Right kidney (tissue), 9 donors: ENCODE measurements at places on chromosomes 11 and 22.

GRCh38 chr11:130536106-130537040, 87.9 kb downstream of the ADAMTS15 start:
- DNase-seq: no peak

DNA sequence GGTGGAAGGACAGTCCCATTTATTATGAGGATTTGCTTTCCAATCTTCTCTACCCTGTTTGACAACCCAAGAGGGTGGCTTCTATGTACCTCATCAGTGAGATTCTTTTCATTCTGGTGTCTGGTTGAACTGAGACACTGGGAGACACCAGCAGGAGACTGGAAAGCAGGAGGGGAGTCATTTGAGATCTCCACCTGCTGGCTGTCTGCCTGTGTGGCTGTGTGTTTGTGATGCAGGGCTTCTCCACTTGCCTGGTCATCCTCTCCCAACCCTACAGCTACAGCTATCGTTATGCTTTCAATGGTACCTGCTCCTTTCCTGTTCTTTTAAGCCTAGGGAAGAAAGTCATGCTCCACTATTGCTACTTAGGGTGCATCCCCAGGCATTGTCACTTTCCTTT, 48.6 kb downstream of the MRGPRX1 start:
- DNase-seq: no peak

DNA sequence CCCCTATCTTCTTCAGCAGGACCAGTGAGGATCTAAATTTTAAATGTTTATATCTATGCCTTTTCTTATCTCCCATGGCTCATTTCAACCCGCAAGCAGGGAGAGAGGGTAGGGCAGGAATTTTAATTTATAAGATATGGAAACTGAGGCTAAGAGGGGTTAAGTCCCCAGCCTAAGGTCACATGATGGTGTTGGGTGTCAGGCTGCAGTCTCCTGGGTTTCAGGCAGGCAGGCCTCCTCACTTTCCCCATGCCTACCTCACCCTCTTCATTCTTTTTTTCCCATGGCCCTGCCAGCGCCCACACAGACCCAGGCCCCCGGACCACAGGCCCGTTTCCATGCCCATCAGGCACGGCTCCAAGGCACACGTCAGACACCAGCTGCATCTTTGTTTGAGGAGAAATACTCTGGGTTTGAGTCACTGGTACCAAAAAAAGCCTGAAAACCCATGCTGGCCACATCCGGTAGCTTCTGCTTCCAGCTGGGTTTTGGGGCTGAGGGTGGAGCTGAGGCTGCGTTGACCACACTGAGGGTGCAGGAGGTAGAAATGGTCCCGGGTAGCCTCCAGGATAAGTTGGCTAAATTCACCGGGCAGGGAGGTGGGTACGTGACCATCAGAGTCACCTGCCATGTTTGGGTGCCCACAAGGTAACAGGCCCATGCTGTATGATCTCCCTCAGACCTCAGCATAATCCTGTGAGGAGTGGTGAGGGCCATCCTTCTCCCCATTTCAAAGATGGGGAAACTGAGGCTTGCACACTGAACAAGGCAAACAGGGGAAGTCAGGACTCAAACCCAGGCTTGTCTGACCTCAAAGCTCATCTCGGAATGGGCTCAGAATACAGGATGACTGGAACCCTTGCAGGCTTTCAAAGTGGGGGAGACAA, 7.5 kb downstream of the CRYBB1 start:
- DNase-seq: no peak

GRCh38 chr22:48047722-48048500, 1285.5 kb downstream of the TBC1D22A start:
- no peak for DNase-seq

DNA sequence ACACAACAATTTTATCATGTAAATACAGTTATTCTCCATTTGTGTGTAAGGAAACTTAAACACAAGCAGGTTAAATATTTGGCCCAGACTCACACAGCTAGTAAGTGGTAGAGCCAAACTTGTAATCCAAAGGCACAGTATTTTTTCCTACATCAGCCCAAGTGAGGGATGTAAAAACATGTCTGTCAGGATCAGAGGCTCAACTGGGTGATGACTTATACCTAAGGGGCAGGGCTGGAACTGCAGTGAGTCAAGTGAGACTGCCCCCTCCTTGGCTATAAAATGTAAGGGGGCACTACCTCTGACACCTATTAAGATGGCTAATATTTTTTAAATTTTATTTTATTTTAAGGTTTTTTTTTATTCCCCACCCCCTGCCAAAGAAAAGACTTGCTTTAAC, 82.6 kb downstream of the APIP start:
- no peak for DNase-seq

DNA sequence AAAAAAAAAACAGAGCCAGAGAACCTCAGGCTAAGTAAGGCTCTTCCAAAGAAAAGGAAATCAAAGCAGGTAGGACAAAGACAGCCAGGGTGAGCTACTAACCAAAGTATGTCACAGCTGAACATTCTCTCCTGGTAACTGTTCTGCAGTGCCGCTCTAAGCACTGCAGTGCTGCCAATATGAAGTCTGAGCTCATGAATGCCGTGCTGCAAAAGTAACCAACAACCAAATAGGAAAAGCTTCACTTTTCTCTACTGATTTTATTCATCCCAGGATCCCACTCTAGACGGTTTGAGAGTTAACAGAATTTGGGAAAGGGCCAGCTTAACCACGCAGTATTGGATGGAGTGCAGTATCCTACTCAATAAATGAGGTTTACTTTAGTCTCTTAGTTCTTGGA, 3.5 kb downstream of the SIK3 start:
- DNase-seq: no peak
